ENCODE measurements at places on chromosomes 6 and 20.

- DNase-seq = no peak
Observed at GRCh38 chr6:147595961-147596360, 87.5 kb downstream of the SAMD5 start.

DNA sequence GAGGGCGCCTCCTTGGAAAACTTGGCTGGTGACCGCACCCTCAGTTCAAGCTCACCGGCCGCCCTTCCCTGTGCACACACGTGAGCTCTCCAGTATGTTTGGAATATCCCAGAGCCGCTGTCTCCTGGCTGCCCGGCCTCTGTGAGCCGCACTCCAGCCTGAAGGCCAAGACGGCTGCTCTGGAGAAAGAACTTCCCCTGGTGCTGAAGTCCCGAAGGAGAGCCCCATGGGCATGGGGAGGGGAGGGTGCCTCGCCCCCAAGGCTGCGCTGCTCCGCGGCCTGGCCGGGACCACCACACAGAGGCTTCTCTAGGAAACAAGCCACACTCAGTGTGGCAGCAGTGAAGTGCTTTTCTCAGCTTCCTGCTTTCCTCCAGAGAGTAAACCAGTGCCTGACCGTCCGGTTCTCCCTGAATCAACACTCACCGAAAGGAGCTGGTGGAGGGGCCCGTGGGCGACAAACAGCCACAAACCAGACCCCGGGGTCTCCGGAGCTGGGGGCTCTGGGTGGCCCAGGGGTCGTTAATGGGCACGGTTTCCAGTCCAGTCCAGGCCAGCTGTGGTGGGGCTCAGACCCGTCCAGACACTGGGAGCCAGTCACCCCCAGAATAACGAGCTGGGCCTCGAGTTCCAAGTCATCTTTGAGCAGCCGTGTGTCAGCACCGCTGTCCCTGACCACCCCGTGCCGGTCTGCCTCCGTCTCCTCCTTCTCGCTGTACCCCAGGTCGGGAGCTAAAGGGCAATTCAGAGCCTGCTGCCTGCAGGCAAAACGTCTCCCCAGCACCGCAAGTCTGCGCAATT lies 87.4 kb upstream of the BHLHE23 start:
- DNase-seq = no peak

- no peak for DNase-seq
Observed at GRCh38 chr6:2677080-2677593, 73.6 kb downstream of the MYLK4 start.

DNA sequence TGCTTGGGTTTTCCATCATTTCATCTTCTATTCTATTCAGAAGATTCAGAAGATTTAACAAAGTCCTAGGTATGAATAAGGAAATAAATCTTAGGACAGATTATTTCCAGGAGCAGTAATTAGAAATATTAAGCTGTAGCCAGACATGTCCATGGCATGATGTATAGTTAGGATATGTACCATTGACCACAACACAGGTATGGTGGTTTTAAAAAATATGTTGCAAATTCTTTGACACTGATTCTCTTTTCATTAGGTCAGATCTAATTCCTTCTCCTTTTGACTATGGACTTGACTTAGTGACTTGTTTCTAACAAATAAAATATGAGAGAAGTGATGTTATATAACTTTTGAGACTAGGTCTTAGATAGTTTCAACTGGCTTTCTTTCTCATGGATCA lies 23.5 kb upstream of the PDE7B start:
- DNase-seq = no peak

GRCh38 chr20:9617940-9618339 lies 103.5 kb downstream of the LAMP5 start:
- no peak for DNase-seq
